GM23338 (cell line): ENCODE measurements at places on chromosomes 6 and 20.

- H3K4me1 ChIP-seq: no peaks in the 10 kb centered on the region
- no peaks in the 10 kb centered on the region for H3K27me3 ChIP-seq
- no peaks in the 10 kb centered on the region for H3K36me3 ChIP-seq
- H3K27ac ChIP-seq: no peak overlapping the region
These were observed 71.2 kb downstream of the SIM1 start for GRCh38 chr6:100393493-100393892.

DNA sequence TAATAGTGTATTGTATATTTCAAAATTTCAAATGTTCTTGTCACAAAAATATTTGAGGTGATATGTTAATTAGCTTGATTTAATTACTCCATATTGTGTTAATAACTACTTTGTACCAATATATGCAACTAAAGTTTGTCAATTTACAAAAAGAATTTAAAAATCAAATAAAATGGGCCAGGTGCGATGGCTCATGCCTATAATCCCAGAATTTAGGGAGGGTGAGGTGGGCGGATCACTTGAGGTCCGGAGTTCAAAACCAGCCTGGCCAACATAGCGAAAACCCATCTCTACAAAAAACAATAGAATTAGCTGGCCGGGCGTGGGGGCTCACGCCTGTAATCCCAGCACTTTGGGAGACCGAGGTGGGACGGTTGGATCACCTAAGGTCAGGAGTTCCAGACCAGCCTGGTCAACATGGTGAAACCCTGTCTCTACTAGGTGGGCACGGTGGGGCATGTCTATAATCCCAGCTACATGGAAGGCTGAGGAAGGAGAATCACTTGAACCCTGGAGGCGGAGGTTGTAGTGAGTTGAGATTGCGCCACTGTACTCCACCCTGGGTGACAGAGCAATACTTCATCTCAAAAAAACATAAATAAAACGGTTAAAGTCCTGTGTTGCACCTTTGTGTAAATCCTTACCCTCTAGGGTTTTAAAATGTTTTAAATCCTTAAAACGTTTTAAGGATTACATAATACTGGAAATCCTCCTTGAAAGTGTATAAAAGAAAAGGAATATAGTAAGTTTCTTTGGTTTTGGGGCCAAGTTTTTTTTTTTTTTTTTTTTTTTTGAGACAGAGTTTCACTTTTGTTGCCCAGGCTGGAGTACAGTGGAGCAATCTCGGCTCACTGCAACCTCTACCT lies 4.0 kb downstream of the HSPA1B start:
- H3K36me3 ChIP-seq: peaks cover 8% of the 10 kb centered on the region
- H3K4me3 ChIP-seq: peak overlapping the region; percentile 59; the same call in 1 of the 2 replicates
- peaks cover 12% of the 10 kb centered on the region for H3K4me1 ChIP-seq
- H3K27ac ChIP-seq: no peak overlapping the region
- DNase-seq: no peak

- DNase-seq: no peak
- H3K27me3 ChIP-seq: no peaks in the 10 kb centered on the region
- H3K4me1 ChIP-seq: no peaks in the 10 kb centered on the region
- no peak overlapping the region for H3K27ac ChIP-seq
These were observed 6.7 kb downstream of the SAYSD1 start for GRCh38 chr6:39108041-39108839.

DNA sequence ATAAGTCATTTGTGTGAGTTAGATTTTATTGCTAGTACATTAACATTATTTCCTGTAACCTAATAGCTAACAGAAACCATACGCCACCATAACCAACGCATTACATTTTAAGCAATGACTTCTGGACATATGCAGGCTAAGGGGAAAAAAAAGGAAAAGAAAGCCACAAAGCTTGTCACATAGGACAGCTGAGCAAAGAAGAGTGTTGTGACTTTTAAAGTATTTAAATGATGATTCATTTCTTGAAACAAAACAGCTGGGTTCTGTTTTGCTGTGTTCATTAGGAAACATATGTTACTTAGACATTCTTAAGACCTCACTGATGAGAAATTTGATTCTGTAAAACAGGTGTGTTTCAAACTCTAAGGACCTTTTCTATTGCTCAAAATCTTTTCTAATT lies 171.4 kb downstream of the COL9A1 start:
- H3K4me3 ChIP-seq: no peak overlapping the region
- no peaks in the 10 kb centered on the region for H3K27me3 ChIP-seq
- H3K4me1 ChIP-seq: peaks cover 12% of the 10 kb centered on the region

DNA sequence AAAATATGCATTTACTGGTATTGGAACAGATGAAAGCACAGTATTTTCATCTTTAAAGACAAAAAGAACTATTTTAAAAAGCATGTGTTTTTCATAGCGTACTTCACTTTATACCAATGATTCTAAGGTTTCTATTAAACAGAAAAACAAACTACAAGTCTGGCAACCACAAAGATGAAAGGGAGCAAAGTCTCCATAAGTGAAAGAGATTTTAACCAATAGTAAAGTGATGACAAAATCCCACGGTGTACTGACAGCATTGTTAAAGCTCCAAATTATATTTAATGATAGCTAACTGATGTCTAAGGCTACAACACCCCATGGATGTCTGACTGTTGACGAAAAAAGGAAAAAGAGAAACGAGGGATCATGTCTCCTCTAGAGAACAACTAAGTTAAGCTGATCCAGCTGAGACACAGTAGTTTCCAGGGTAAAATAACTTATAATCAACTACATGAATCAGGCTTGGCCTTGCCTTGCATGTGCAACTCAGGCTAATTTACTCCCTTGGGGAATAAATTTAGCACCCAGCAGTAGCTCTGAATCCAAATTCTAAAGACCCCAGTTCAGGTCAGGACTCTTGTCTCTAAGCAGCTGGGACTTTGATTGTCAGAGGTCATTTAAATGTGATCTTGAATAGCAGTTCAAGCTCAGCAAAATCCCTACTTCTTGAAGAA lies 56.0 kb upstream of the TAB2 start:
- no peak overlapping the region for H3K27ac ChIP-seq
- no peaks in the 10 kb centered on the region for H3K27me3 ChIP-seq
- H3K4me3 ChIP-seq: no peak overlapping the region
- no peak for DNase-seq

GRCh38 chr6:28425944-28426541 lies 17.2 kb downstream of the ZSCAN23 start:
- H3K4me3 ChIP-seq: no peak overlapping the region
- H3K4me1 ChIP-seq: no peaks in the 10 kb centered on the region
- no peak overlapping the region for H3K27ac ChIP-seq

DNA sequence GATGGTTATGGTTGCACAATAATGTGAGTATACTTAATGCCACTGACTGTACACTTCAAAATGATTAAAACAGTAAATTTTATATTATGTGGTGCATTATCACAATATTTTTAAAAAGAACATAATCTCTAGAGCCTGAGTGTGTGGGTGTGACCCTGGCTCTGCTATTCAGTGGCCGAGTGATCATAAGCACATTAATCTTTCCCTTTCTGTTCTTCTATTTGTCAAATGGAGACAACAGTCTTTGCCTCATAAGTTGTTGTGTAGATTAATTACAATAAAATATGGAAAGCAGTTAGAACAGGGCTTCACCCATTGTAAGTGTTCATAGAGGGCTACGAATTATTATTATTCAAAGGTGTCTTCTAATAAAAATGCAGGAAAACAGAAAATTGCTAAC lies 548.6 kb downstream of the HTR1B start:
- H3K4me1 ChIP-seq: no peaks in the 10 kb centered on the region
- no peaks in the 10 kb centered on the region for H3K27me3 ChIP-seq
- no peak for DNase-seq
- H3K36me3 ChIP-seq: no peaks in the 10 kb centered on the region

- peaks cover 19% of the 10 kb centered on the region; the same call in 1 of the 2 replicates for H3K27me3 ChIP-seq
- no peaks in the 10 kb centered on the region for H3K36me3 ChIP-seq
- peak overlapping the region; percentile 75 for H3K4me3 ChIP-seq
These were observed 41.9 kb upstream of the PRSS16 start for GRCh38 chr6:27205375-27206278.

- H3K27ac ChIP-seq: no peak overlapping the region
- H3K4me1 ChIP-seq: peaks cover 17% of the 10 kb centered on the region
- no peaks in the 10 kb centered on the region for H3K36me3 ChIP-seq
These were observed 953.7 kb downstream of the TFAP2A start for GRCh38 chr6:9461188-9461587.

- DNase-seq: peak; percentile 75
- H3K36me3 ChIP-seq: no peaks in the 10 kb centered on the region
- no peaks in the 10 kb centered on the region for H3K27me3 ChIP-seq
- no peak overlapping the region for H3K27ac ChIP-seq
- peaks cover 14% of the 10 kb centered on the region; the same call in 1 of the 2 replicates for H3K4me1 ChIP-seq
These were observed 116.1 kb upstream of the TRAF3IP2 start for GRCh38 chr6:111721753-111722154.

GRCh38 chr6:29647927-29648642 lies 8.8 kb upstream of the MOG start:
- no peaks in the 10 kb centered on the region for H3K27me3 ChIP-seq
- H3K4me3 ChIP-seq: no peak overlapping the region
- peak overlapping the region; percentile 2; the same call in 1 of the 2 replicates for H3K27ac ChIP-seq

DNA sequence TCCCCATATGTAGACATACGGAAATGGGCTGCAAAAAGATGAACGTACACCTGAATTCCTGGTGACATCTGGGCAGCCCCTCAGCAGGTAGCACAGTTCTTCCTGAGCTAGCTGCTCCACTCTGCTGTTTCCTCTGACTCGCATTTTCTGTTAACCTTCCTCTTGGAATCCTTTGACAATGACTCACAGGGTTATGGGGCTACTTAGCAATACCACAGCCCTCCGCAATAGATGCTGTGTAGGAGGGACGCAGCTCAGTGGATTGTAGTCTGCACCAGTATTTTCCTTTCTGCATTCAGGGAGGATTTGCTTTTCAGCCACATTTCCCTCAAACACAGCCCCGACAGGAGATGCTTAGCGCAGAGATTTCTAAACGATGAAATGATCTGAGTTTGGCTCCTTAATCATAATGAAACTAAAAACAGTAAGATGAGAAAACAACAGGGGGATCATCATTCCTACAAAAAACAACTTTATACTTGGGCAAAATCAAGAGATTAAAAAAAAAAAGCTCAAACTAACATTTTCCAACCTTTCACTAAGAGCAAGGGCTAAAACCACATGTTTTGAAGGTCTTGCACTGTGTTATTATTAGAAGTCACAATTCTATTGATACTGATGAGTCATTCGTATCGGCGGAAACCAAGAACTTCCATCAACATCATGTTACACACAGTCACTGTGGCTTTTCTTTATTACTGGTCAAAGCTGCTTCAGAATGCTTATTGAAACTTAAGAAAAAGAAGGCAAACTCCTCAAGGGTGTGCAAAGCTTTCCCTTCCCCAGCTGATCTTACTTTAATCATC lies 12.2 kb downstream of the BACH2 start:
- no peaks in the 10 kb centered on the region for H3K27me3 ChIP-seq
- H3K4me1 ChIP-seq: peaks cover 40% of the 10 kb centered on the region
- DNase-seq: peak; percentile 76
- no peaks in the 10 kb centered on the region for H3K36me3 ChIP-seq

GRCh38 chr6:41428996-41429421 lies 93.6 kb downstream of the NCR2 start:
- H3K27me3 ChIP-seq: peaks cover 79% of the 10 kb centered on the region
- H3K27ac ChIP-seq: no peak overlapping the region
- H3K36me3 ChIP-seq: no peaks in the 10 kb centered on the region
- DNase-seq: peak; percentile 51
- peak overlapping the region; percentile 69 for H3K4me3 ChIP-seq

- peaks cover 8% of the 10 kb centered on the region; the same call in 1 of the 2 replicates for H3K36me3 ChIP-seq
- no peaks in the 10 kb centered on the region for H3K4me1 ChIP-seq
- no peaks in the 10 kb centered on the region for H3K27me3 ChIP-seq
- DNase-seq: no peak
- no peak overlapping the region for H3K27ac ChIP-seq
These were observed 159.2 kb upstream of the C6orf118 start for GRCh38 chr6:165468340-165469235.

GRCh38 chr6:153437193-153437592 lies 306.1 kb upstream of the RGS17 start:
- H3K27me3 ChIP-seq: no peaks in the 10 kb centered on the region
- no peak overlapping the region for H3K4me3 ChIP-seq
- DNase-seq: peak; percentile 73
- H3K36me3 ChIP-seq: no peaks in the 10 kb centered on the region
- H3K27ac ChIP-seq: peak overlapping the region; percentile 55

GRCh38 chr6:29676981-29677601 lies 3.9 kb downstream of the ZFP57 start:
- H3K27me3 ChIP-seq: no peaks in the 10 kb centered on the region
- no peak overlapping the region for H3K4me3 ChIP-seq
- no peak for DNase-seq
- H3K27ac ChIP-seq: peak overlapping the region; percentile 20; the same call in 1 of the 2 replicates

- DNase-seq: no peak
- no peaks in the 10 kb centered on the region for H3K4me1 ChIP-seq
- no peak overlapping the region for H3K27ac ChIP-seq
- no peaks in the 10 kb centered on the region; the same call in 1 of the 2 replicates for H3K36me3 ChIP-seq
- no peak overlapping the region for H3K4me3 ChIP-seq
- H3K27me3 ChIP-seq: no peaks in the 10 kb centered on the region
These were observed 41.5 kb downstream of the GCM1 start for GRCh38 chr6:53107091-53107490.

GRCh38 chr6:110329714-110330436 lies 28.3 kb downstream of the METTL24 start:
- no peak overlapping the region for H3K4me3 ChIP-seq
- DNase-seq: no peak
- no peaks in the 10 kb centered on the region for H3K36me3 ChIP-seq
- no peaks in the 10 kb centered on the region for H3K27me3 ChIP-seq
- H3K4me1 ChIP-seq: peaks cover 25% of the 10 kb centered on the region

DNA sequence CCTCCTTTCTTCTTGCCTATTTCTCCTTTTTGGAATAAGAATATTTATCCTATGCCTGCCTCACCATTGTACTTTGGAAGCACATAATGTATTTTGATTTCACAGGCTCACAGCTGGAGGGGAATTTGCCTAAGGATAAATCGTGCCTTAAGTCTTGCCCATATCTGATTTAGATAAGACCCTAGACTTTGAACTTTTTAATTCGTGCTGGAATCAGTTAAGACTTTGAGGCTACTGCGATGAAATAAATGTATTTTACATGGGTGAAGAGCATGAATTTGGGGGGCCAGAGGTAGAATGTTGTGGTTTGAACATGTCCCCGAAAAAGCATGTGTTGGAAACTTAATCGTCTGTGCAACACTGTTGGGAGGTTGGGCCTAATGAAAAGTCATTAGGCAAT lies 648.8 kb downstream of the EPHA7 start:
- H3K27me3 ChIP-seq: no peaks in the 10 kb centered on the region
- no peak for DNase-seq
- H3K4me1 ChIP-seq: no peaks in the 10 kb centered on the region
- no peaks in the 10 kb centered on the region for H3K36me3 ChIP-seq
- H3K4me3 ChIP-seq: no peak overlapping the region
- H3K27ac ChIP-seq: no peak overlapping the region

DNA sequence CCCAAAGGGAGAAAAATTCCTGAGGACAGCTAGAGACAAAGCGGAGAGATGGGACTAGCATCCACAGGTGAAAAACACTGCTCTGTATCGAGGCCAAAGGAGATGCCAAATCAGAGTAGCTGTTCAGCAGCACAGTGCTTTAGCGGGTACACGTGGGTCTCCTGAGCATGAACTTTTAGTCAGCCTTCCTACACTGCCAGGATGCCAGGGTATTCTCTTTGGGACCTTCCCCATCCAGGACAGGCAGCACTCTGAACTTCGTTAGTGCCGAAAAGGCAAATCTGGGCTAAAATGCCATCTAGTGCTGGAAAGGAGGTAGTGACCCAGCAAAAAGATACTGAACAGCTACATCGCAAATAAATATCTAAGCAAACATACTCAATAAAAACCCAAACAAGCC lies 64.9 kb downstream of the C6orf58 start:
- no peak overlapping the region for H3K27ac ChIP-seq
- no peaks in the 10 kb centered on the region for H3K4me1 ChIP-seq
- no peaks in the 10 kb centered on the region for H3K36me3 ChIP-seq

- no peak overlapping the region for H3K4me3 ChIP-seq
- no peaks in the 10 kb centered on the region for H3K36me3 ChIP-seq
- no peaks in the 10 kb centered on the region for H3K27me3 ChIP-seq
- no peak overlapping the region for H3K27ac ChIP-seq
- H3K4me1 ChIP-seq: no peaks in the 10 kb centered on the region
These were observed 24.9 kb upstream of the SMOC2 start for GRCh38 chr6:168415993-168416530.
